ENCODE measurements at places on chromosomes 2 and 18. TPM values are rescaled to one million over a fixed set of nuclear protein-coding genes. Genes with fewer than 3 reads are reported as not detected.
A peak's percentile ranks its signal among the peaks of the same experiment; 100 is the strongest.

DNA sequence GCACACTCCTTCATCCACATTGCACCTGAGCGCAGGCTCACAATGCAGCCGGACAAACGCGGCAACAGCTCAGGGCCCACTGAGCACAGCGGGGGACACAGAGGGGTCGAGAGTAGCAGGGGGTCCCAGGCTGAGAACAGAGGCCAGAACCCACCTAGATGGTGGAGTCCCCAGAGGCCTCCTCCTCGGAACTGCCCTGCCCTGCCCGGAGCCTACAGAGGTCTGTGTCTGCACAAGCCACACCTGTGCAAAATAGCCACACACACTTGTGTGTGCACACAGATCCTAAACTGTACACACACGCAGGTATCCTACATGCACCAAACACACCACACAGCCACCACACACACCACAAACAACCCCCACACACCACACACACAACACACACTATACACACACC, 72.8 kb downstream of the TMEM18 start:
- H3K27me3 ChIP-seq = no peaks in the 10 kb centered on the region
- H3K27ac ChIP-seq = no peak overlapping the region
- H3K36me3 ChIP-seq = no peaks in the 10 kb centered on the region
- DNase-seq = no peak
- no peaks in the 10 kb centered on the region for H3K4me1 ChIP-seq
- H3K4me3 ChIP-seq = no peak overlapping the region

GRCh38 chr2:238325694-238326093, 5.4 kb downstream of the TRAF3IP1 start:
- no peaks in the 10 kb centered on the region for H3K27me3 ChIP-seq
- no peak for DNase-seq
- no peak overlapping the region for H3K27ac ChIP-seq
- H3K4me3 ChIP-seq = no peak overlapping the region

- no peak overlapping the region for H3K27ac ChIP-seq
- H3K4me3 ChIP-seq = no peak overlapping the region
- no peak for DNase-seq
- H3K36me3 ChIP-seq = peaks cover 95% of the 10 kb centered on the region
- H3K27me3 ChIP-seq = no peaks in the 10 kb centered on the region
These were observed 23.5 kb downstream of the SLC4A1AP start for GRCh38 chr2:27687232-27687631.

The CGREF1 gene
- 0.74 TPM for total RNA-seq

DNA sequence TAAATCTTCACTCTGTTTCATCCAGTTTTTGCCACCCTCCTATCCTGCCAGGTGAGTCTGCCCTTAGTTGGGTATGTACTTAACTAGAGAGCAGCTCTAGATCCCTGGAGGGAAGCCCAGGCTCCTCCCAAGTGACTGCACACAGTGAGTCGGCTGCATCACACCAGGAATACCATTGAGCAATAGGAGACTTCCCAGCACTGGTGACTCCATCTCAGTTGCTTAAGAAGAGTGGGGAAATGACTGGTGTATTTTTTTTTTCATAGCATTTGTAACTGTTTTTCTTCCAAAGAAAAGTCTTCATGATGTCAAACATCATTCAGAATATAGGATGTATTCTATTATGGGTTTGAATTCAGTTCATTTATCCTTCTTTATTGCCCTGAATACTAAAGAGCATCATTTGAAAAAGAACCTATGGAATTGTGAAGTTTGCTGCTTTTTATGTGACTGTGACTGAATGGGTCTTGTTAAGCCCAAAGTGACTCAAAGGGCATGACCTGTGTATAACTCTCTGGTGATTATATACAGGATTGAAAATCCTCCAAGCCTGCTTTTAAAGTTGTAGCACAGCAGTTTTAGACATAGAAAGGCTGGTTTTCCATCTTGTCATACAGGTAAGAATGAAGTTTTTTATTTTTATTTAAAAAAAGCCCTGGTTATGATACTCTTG, 84.3 kb downstream of the MAP3K20 start:
- peak; percentile 90 for DNase-seq
- no peak overlapping the region for H3K4me3 ChIP-seq
- H3K27me3 ChIP-seq = no peaks in the 10 kb centered on the region
- H3K4me1 ChIP-seq = peaks cover 21% of the 10 kb centered on the region
- peak overlapping the region; percentile 29 for H3K27ac ChIP-seq

GRCh38 chr2:240429872-240430491, 5.5 kb upstream of the GPC1 start:
- H3K4me3 ChIP-seq = no peak overlapping the region
- peaks cover 14% of the 10 kb centered on the region for H3K27me3 ChIP-seq
- H3K27ac ChIP-seq = no peak overlapping the region
- DNase-seq = peak; percentile 31

DNA sequence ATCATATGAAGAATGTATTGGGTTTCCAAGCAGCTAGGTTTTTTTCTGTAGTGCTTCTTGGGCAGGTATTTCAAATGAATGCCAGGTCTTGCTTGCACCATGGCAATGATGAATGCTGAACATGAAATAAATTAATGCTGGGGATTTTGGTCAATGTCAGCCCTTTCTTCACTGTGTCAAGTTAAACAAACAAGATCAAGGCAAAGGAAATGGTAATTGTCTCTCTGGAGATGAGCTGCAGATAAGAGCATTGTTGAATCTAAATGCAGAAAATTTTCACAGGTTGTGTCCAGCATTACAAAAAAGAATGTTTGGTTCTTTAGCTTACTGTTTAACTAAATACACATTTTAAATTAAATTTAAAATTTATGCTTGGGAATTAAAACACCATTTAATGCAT, 144.3 kb downstream of the GPD2 start:
- no peak overlapping the region for H3K4me3 ChIP-seq
- H3K4me1 ChIP-seq = no peaks in the 10 kb centered on the region
- no peak for DNase-seq
- peaks cover 38% of the 10 kb centered on the region for H3K36me3 ChIP-seq
- H3K27ac ChIP-seq = no peak overlapping the region

GRCh38 chr2:220855296-220855695, 716.8 kb downstream of the EPHA4 start:
- H3K27ac ChIP-seq = no peak overlapping the region
- no peaks in the 10 kb centered on the region for H3K27me3 ChIP-seq
- H3K4me3 ChIP-seq = no peak overlapping the region
- H3K36me3 ChIP-seq = no peaks in the 10 kb centered on the region

The MYCN gene
- 0.68 TPM for total RNA-seq

DNA sequence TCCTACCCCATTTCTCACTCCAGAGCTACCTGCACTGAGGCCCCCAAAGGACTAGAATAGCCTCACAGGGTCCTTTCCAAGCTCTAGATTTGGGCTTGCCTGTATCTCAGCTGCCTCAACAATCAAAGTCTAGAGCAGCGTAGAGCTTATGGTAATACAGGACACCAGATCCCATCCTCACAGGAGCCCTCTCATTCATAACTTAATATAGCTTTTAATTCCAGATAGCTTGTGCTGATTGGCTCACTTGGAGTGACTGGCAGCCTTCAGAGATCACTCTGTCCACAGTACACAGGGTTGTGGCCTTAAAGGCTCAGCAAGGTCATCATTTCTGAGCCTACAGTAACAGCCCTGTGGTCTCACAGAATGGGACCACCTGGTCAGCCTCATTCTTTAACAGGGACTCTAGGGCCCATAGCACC, 51.4 kb downstream of the ZFP36L2 start:
- H3K4me3 ChIP-seq = no peak overlapping the region
- peaks cover 72% of the 10 kb centered on the region for H3K4me1 ChIP-seq
- H3K36me3 ChIP-seq = no peaks in the 10 kb centered on the region
- peak overlapping the region; percentile 80 for H3K27ac ChIP-seq

GRCh38 chr2:142037066-142037465, 93.8 kb downstream of the LRP1B start:
- no peaks in the 10 kb centered on the region for H3K27me3 ChIP-seq
- DNase-seq = no peak
- H3K36me3 ChIP-seq = no peaks in the 10 kb centered on the region
- H3K4me1 ChIP-seq = no peaks in the 10 kb centered on the region
- H3K4me3 ChIP-seq = no peak overlapping the region

The ALPP gene
- 6.0 TPM for total RNA-seq

GRCh38 chr2:231360401-231360800, 35.1 kb upstream of the B3GNT7 start:
- H3K4me1 ChIP-seq = peaks cover 8% of the 10 kb centered on the region
- H3K27ac ChIP-seq = peak overlapping the region; percentile 71
- no peak overlapping the region for H3K4me3 ChIP-seq
- H3K36me3 ChIP-seq = peaks cover 4% of the 10 kb centered on the region

GRCh38 chr18:12154361-12154760, 60.7 kb downstream of the ANKRD62 start:
- H3K27me3 ChIP-seq = no peaks in the 10 kb centered on the region
- no peaks in the 10 kb centered on the region for H3K36me3 ChIP-seq
- DNase-seq = no peak
- no peak overlapping the region for H3K4me3 ChIP-seq
- H3K4me1 ChIP-seq = no peaks in the 10 kb centered on the region

The NDUFS1 gene
- total RNA-seq = 58.2 TPM

- no peak overlapping the region for H3K27ac ChIP-seq
- DNase-seq = no peak
- H3K4me1 ChIP-seq = no peaks in the 10 kb centered on the region
- no peaks in the 10 kb centered on the region for H3K36me3 ChIP-seq
- H3K4me3 ChIP-seq = no peak overlapping the region
- H3K27me3 ChIP-seq = no peaks in the 10 kb centered on the region
These were observed 289.6 kb downstream of the GALNT13 start for GRCh38 chr2:154161286-154161685.

All from lower lobe of right lung (tissue), 2 donors.